ENCODE measurements at places on chromosomes 2 and 18. TPM values are rescaled to one million over a fixed set of nuclear protein-coding genes. Genes with fewer than 3 reads are reported as not detected.

RPRD1A gene
- 51.0 TPM for total RNA-seq

- DNase-seq = no peak
These were observed 10.8 kb upstream of the TAF4B start for GRCh38 chr18:26215247-26215970.

GRCh38 chr2:118085173-118086023 is 2.9 kb upstream of the INSIG2 start:
- DNase-seq = no peak

GRCh38 chr2:187051350-187051749 is 202.4 kb upstream of the ZSWIM2 start:
- no peak for DNase-seq

DNA sequence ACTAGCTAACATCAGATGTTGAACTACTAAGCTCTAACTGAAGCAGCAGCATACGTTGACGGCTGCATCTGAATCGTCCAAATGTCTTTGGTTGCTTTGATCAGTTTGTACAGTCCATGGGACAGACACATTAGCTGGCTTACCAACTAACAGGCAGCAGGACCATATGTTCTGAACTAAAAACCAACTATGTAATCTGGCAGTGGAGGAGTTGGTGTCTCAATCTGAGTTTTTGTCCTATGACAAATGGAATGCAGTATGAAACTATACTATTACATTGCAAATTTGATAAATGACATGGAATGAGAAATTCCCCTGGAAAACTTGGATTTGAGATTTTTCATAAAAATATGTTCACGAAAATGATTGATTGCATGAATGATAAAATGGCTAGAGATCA is 79.5 kb downstream of the EPHA4 start:
- DNase-seq = no peak

- DNase-seq = peak; percentile 93
These were observed 4.3 kb downstream of the IGFBP5 start for GRCh38 chr2:216690853-216691741.

- peak; percentile 70 for DNase-seq
These were observed 7.4 kb downstream of the CTDSP1 start for GRCh38 chr2:218406949-218407618.

- no peak for DNase-seq
These were observed 157.1 kb downstream of the CLIP4 start for GRCh38 chr2:29272311-29272710.

Data from right cardiac atrium (tissue), 5 donors.